NCI-H1930 (cell line): ENCODE measurements at places on chromosomes 2 and 18.

- no peak for DNase-seq
Observed at GRCh38 chr2:10028407-10028987, 14.9 kb upstream of the KLF11 start.

DNA sequence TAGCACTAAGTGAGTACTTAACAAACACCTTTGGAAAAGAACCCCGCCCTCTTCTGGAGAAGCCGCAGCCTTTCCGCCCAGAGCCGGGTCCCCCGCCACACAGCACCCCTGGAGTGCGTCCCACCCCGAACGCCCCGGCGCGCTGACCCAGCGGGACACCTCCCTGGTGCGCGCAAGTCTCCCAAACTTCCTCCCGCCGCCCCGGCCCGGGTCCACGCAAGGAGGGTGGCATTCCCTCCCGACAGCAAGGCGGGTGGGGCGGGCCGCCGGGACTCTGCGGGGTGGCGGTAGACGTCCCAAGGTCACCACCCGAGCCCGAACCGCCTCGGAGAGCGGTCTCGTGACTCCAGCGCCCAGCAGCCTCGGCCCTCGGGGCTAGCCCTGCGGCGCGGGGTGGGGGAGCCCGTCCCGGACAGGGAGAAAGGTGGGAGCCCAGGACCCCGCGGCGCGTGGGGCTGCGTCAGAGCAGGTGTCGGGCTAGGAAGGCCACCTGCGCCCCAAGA lies 598 bp downstream of the CCDC93 start:
- no peak for DNase-seq

DNA sequence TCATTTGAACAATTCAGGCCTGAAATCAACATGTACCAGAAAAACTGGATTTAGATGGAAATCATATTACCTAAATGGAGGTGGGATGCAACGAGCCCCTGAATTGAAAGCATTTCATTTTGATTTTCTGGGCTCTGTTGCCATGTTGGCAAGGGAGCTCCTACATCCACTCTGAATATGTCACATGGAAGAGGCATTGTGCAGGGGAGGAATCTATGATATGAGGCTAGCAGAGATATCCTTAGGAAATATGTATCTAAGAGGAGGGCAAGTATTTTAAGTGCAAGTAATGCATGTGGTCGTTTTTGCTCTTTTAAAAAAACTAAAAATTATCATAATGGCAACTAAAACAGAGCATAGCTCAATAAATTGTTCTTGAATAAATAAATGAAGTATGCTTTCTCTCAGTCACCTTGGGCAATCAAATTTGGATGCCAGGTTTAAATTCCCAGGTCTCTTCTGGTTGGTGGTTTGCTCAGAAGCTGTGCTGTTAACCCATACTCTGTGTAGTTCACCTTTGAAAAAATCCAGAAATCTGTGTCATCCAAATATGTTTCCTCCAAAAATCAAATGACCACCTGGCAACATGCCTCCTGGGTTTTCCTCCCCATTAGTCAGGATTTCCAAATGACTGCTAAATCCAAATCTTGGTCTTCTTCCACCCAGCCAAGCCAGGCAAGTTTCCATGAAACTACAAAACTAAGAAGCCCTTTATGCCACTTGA lies 6.5 kb upstream of the LGALSL start:
- DNase-seq: no peak

DNA sequence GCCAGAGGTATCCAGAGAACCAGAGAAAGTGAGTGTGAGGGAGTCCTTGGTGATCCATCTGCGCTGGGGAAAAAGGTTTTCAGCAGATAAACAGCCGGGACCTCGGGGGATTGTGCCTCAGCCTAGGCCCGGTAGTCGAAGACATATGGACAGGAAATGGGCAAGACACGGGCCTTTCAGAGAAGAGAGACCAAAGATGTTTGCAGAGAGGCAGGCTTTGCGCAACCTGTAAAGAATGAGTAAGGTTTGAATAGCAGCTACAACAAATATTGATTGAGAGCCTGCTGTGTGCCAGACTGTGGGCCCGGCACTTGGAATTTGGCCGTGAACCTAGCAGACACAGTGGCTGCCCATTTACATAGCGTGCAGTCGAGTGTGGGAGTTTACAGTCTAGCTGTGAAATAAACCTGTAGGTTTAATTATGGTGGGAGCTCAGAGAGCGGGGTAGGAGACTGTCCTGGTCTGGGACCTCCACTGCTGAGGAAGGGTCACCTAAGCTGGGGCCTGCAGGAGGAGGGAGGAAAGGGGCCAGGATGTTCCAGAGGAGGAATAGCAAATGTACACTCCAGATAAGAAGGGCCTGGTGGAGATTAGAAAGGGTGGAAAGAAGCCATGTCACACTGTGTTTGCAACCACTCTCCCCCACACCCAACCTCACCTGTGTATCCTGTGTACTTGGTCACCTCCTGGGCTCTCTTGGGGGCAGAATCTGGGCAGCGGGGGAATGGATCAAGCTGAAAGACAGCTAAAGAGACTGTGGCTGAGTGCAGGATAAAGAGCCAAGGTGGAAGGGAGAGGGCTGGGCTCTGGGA lies 3.0 kb downstream of the SH2D6 start:
- no peak for DNase-seq

DNA sequence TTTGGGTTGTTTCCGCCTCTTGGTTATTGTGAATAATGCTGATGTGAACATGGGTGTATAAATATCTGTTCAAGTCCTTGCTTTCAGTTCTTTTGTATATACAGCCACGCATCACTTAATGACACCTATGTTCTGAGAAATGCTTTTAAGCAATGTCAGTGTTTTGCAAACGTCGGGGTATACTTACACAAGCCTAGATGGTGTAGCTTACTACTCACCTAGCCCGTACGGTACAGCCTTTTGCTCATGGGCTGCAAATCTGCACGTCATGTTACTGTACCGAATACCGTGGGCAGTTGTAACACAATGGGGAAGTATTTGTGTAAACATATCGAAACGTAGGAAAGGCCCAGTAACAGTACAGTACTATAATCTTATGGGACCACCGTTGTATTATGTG lies 12.4 kb downstream of the RALB start:
- no peak for DNase-seq

- DNase-seq: no peak
Observed at GRCh38 chr2:56918790-56919189, 735.0 kb downstream of the CCDC85A start.

DNA sequence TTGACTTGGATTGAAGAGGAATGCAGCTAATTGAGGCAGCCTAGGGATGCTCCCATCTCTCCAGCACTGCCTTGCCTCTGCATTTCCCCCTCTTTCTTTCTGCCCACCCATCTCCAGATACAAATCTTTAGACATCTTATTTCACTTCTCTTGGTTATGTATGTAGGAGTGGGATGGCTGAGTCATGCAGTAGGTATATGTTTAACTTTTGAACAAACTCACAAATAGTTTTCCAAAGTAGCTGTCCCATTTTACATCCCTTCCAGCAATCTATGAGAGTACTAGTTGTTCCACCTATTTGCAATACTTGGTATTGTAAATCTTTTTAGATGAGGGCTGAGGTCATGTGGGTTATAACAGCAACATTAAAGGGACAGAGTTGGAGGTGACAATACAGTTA lies 329.9 kb downstream of the DYSF start:
- no peak for DNase-seq

GRCh38 chr2:151484100-151484499 lies 74.4 kb downstream of the RIF1 start:
- no peak for DNase-seq

- DNase-seq: no peak
Observed at GRCh38 chr2:11541693-11542274, 7.9 kb downstream of the GREB1 start.

DNA sequence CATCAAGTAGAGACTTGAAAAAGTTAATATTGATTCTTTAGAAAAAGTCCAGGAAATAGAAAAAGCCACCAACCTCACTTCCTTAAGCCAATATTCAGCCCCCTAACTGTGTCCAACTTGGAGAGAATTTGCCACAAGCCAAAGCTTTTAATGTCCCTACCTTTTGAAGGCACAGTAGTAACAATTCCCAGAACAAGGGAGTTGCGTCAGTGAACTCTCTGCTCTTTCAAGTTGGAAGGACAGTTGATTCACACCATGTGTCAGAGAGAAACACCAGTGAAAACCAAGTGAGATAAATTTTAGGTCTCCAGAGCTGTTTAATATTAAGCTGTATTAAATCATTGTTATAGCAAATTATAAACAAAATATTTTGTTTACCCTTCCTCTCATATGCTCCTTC lies 66.1 kb downstream of the EXOC6B start:
- no peak for DNase-seq

DNA sequence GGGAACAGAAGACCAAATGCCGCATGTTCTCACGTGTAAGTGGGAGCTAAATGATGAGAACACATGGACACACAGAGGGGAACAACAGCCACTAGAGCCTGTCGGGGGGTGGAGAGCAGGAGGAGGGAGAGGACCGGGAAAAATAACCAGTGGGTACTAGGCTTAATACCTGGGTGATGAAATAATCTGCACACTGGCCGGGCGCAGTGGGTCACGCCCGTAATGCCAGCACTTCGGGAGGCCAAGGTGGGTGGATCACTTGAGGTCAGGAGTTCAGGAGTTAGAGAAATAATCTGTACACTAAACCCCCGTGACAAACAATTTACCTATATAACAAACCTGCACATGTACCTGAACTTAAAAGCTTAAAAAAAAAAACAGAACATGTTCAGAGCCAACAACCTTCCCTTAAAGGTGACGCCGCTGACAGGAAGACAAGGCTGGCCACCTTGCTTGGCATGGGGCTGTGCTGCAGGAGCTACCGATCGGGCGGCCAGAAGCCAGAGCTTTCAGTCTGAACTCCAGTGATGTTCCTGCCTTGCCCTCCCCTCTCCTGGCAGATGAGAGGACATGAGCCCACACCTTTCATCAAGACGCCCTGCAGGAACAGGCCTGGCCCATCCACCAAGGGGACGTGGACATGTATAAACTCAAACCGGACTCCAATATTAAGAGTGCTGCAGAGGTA lies 11.2 kb downstream of the SLC66A2 start:
- DNase-seq: no peak

DNA sequence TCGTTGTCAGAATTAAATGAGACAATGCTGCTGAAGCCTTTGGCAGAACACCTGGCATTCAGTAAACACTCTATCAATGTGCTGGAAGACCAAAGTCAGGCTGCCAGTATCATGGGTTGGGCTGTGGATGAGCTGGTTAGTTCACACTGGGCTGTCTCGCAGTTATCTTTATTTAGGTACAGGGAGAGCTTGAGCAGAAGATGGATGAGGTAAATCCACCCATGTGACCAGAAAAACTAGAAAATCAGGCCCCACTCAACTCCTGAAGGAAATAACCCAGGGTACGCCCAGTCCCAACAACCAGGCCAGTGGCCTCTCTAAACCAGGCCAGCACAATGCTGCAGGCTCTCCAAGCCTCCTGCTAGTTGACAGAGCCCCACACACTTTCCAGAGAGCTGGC lies 330.3 kb downstream of the TNS1 start:
- no peak for DNase-seq

GRCh38 chr2:225761396-225761795 lies 361.9 kb downstream of the NYAP2 start:
- DNase-seq: no peak

DNA sequence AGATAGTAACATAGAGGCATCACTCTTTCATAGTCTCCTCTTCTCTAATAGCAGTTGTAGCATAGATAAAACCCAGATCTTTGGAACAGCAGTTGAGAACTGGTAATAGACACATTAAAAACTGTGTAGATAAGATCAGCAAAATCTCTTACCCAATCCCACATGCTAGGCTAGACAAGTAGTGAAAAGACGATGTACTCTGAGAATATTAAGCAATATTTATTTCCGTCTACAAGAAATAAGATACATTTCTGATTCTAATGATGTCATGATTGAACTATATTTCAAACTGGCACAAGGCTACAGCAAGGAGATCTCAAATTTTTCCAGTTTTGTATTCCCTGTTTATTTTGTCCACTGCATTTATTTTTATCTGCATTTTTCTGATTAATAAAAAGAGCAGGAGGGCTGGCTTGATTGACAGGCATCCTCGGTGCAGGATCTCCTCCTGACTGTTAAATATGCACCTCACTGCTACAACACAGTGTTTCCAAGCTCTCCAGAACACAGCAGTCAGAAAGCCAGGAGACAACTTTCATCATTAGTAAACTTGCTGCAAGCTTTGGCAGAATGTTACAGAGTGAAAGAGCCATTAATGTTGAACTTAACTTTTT lies 73.3 kb upstream of the ATIC start:
- DNase-seq: no peak

GRCh38 chr2:37782155-37782673 lies 110.8 kb upstream of the CDC42EP3 start:
- DNase-seq: no peak

DNA sequence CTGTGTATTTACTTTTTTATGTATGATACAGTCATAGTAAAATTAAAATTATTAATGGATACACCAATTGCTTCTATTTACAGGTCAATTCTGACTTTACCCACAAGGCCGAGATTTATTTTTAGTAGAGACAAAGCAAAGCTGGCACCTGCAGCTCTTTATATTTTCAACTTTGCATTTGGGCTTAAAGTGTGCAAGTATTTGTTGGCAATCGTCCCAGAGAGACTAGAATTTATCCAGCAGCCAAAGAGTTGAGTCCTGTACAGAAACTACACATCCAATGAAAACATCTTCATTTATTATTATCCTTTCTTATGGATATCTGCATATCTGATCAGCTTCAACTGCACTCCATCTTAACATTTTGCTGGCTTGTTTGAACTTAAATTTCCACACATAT lies 485.6 kb downstream of the SOX11 start:
- DNase-seq: no peak

- no peak for DNase-seq
Observed at GRCh38 chr2:224369028-224369632, 32.8 kb downstream of the FAM124B start.

DNA sequence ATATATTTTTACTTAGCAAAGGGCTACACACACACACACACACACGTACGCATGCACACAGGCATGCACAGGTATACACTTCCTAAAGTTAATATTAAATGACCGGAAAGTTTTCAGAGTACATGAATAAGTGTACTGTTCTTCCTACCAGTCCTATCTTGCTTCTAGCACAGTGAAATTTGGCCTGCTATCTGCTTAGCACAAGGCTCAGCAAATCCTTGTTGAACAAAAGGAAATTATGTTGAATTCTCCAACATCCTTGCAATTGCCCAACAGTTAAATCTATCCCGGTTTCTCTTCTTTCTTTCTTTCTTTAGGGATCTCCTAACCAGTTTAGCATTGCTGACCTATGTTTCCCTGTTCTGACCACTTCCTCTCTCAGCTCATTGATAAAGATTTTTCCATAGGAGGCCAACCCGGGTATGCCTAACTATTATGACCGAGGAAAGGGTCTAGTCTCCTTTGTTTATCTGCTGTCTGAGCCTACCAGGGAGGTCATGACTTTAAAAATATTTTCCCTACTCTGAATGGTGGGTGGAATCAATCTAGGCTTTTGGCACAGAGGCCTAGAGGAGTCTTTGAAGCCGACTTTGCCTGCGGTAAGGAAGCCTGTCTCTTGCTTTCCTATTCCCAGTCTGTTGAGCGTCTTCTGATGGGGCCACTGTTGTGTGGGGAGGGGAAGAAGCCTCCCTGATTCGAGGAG lies 400.7 kb downstream of the HRH4 start:
- no peak for DNase-seq
